CD4-positive, CD25-positive, alpha-beta regulatory T cell (primary cell): ENCODE measurements at places on chromosomes 16 and 17. TPM values are rescaled to one million over a fixed set of nuclear protein-coding genes. Genes with fewer than 3 reads are reported as not detected.

The CLDN7 gene
- total RNA-seq: not detected

DNA sequence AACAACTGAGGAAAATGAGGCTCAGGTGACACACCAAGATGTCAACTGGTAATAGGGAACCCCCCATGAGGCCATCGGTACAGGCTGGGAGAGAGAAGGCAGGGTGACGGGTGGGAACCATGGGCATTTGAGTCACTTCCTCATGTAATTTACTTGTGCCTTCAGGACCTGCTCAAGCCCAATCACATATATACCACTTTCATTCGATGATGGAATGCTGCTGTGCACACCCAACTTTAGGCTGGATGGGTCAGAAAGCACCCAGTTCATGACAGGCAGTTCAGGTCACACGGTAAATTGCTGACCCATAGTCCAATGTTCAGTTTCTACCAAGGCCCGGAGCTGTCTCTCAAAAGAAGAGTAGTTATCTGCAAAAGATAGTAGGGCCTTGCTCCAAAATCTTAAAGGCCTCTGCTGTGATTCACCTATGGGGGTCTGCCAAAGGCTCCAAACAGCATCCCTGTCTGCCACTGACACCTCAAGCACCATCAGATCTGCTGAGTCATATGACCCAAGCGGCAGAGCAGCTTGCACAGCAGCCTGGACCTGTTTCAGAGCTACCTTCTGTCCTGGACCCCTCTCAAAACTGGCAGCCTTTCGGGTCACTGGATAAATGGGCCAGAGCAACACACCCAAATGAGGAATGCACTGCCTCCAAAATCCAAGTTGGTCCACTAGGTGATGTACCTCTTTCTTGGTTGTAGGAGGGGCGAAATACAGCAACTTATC is 24.7 kb downstream of the ZZEF1 start:
- H3K27me3 ChIP-seq: no peaks in the 10 kb centered on the region
- H3K36me3 ChIP-seq: peaks cover 91% of the 10 kb centered on the region
- H3K4me1 ChIP-seq: no peaks in the 10 kb centered on the region
- DNase-seq: no peak

GRCh38 chr16:57685633-57686032 is 9.0 kb upstream of the DRC7 start:
- H3K4me3 ChIP-seq: no peak overlapping the region
- H3K4me1 ChIP-seq: peaks cover 7% of the 10 kb centered on the region
- no peak for DNase-seq
- H3K36me3 ChIP-seq: no peaks in the 10 kb centered on the region
- H3K27me3 ChIP-seq: no peaks in the 10 kb centered on the region
- H3K27ac ChIP-seq: no peak overlapping the region

GRCh38 chr17:36512641-36513040 is 22.0 kb downstream of the MYO19 start:
- peaks cover 13% of the 10 kb centered on the region for H3K36me3 ChIP-seq
- H3K4me3 ChIP-seq: no peak overlapping the region
- no peaks in the 10 kb centered on the region for H3K27me3 ChIP-seq
- no peaks in the 10 kb centered on the region for H3K4me1 ChIP-seq
- H3K27ac ChIP-seq: no peak overlapping the region

DNA sequence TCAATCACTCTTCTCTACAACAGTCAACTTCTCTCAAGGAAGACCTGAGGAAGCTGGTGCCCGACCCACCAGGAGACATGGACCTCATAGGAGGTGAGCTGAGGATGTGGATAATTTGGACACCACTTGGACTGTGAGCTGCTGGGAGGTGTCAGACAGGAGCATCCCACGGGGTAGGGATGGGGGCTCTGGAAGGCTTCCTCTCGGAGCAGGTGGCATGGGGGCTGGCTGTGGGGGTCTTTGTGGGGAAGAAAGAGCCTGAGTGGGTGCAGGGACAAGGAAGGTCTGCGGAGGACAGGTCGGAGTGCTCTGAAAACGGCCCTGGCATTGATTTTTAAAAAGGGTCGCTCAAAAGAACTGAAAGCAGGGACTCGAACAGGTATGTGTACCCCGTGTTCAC is 64.0 kb downstream of the TBC1D16 start:
- H3K4me1 ChIP-seq: no peaks in the 10 kb centered on the region
- no peak for DNase-seq
- H3K27ac ChIP-seq: no peak overlapping the region

DNA sequence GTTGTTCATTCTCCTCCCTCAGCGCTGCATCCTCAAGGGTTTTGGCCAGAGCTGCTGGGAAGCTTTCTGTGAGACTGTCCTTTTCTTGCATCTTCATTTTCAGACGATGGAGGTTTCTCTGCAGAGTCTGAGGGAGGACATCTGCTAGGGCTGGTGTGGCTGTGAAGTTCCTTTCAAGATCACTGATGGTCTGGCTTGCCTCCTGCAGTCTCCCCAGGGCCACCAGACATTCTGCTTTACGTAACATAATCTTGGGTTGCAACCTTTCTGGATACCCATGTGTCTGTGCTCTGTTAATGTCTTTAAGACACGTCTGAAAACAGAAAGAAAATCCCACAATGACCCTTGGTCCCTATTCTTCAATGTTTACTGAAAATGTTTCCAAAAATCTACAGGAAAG is 29.0 kb downstream of the SMYD4 start:
- no peaks in the 10 kb centered on the region for H3K4me1 ChIP-seq
- H3K36me3 ChIP-seq: peaks cover 38% of the 10 kb centered on the region
- H3K4me3 ChIP-seq: no peak overlapping the region
- H3K27me3 ChIP-seq: no peaks in the 10 kb centered on the region
- DNase-seq: no peak
- H3K27ac ChIP-seq: no peak overlapping the region

GRCh38 chr17:50548831-50549230 is 1.9 kb downstream of the SPATA20 start:
- no peak overlapping the region for H3K27ac ChIP-seq

DNA sequence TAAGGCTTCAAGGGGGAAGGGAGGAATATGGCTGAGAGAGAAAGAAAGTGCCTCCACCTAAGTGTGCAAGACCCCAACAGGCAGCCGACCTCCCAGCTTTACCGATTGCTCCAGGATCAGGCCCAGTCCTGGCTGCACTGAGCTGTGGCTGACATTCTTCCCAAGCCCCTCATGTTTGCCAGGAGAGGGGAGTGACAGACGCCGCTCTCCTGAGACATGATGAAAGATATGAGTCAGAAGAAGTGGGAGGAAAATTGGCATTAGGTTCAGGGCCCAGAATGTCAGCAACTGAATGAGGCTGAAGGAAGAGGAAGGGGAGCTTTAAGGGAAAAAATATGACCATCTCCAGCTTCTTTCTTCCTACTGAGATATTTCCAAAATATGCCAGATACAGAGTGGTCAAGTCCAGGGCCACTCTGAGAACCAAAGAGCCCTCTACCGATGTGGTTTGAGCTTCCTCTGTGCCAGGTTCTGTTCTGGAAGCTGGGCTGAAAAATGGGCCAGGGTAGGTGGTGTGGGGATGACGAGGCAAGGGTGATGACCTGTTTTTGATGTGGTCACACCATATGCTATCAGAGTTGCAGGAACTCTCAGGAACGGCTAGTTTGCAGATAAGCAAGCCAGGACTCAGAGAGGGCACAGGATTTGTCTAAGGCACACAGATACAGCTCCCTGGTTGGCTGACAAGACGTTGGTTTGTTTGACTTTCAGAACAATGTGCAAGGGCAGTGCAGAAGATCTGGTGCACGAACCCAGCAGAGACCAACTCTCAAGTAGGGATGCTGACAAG is 176.7 kb downstream of the SOX9 start:
- no peak for DNase-seq
- no peak overlapping the region for H3K27ac ChIP-seq
- H3K4me1 ChIP-seq: no peaks in the 10 kb centered on the region
- no peak overlapping the region for H3K4me3 ChIP-seq
- no peaks in the 10 kb centered on the region for H3K36me3 ChIP-seq

DNA sequence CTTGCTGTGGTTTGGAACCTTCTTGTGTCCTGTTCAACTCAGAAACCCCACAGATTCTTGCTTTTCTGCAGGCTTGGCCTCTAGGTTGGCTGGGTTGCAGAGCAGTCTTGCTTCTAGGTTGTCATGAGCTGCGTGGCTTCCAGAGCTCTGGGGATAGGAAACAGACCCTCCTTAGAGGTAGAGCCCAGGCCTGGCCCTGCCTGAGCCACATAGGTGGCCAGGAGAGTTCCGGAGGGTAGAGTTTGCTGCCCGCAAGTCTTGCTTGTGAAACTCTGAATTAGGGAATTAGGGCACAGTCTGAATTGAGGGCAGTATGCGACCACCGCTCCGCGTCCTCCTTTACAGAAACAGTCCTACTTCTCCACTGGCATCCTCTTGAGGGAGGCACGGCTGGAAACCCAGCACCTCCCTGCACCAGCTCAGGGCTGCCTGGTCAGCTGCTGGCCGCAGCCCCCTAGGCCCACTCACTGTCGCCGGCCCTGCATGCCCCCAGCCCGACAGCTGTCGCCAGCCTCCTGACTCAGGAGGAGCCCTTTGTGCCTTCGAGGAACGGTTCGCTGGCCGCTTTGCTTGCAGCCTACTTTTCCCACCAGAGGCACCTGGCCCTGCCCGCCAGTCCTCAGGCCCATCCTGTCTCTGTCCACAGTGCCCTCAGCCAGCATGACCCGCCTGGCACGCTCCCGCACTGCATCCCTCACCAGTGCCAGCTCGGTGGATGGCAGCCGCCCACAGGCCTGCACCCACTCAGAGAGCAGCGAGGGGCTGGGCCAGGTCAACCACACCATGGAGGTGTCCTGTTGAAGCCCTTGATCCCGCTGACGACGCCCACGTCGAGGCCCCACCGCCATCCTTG is 4.3 kb upstream of the SETD6 start:
- no peak overlapping the region for H3K4me3 ChIP-seq
- H3K27me3 ChIP-seq: no peaks in the 10 kb centered on the region
- no peak for DNase-seq
- H3K36me3 ChIP-seq: no peaks in the 10 kb centered on the region
- no peak overlapping the region for H3K27ac ChIP-seq

GRCh38 chr17:17763734-17764133 is 73.1 kb downstream of the SREBF1 start:
- H3K4me1 ChIP-seq: peaks cover 2% of the 10 kb centered on the region
- no peak for DNase-seq
- H3K4me3 ChIP-seq: no peak overlapping the region
- H3K36me3 ChIP-seq: no peaks in the 10 kb centered on the region
- H3K27me3 ChIP-seq: no peaks in the 10 kb centered on the region

GRCh38 chr17:73604476-73604875 is 39.8 kb downstream of the SDK2 start:
- no peaks in the 10 kb centered on the region for H3K4me1 ChIP-seq
- DNase-seq: no peak
- no peaks in the 10 kb centered on the region for H3K27me3 ChIP-seq
- H3K4me3 ChIP-seq: no peak overlapping the region
- H3K27ac ChIP-seq: no peak overlapping the region

DNA sequence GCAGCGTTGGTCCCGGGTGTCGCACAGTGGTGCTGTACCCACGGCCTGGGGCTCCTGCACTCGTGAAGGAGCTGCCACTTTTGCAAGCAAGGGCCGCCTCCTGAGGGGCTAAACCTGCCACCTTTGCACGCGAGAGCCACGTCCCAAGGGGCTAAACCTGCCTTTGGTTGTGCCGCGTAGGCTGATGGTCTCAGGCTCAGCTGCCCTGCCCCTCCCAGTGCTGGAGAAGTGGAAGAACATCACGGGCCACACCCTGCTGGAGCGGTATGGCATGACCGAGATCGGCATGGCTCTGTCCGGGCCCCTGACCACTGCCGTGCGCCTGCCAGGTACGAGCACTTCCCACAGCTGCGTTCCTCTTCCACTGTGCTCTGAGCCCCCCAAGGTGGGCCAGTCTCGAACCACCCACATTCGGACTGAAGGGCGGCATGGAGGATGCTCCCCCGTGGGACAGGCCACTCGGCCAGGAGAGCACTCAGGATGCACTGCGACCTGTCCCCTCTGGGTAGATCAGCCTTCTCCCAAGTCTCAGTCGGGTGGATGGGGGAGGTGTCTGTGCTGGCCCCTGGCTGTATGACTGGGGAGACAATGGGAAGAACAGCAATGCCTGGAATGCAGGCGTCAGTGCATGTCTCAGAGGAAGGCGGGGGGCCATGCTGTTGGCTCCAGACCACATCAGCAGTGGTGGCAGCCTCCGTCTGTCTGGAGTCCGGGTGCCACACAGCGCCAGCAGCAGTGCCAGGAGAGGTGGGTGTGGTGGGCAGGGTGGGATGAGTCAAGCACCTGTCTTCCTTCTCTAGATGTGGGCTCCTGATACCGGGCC is 20.7 kb downstream of the ACSF3 start:
- H3K4me1 ChIP-seq: peaks cover 38% of the 10 kb centered on the region
- peak overlapping the region; percentile 94 for H3K27ac ChIP-seq
- H3K27me3 ChIP-seq: no peaks in the 10 kb centered on the region
